Adipocyte (in vitro differentiated cells): ENCODE measurements at places on chromosomes 2 and 18.

DNA sequence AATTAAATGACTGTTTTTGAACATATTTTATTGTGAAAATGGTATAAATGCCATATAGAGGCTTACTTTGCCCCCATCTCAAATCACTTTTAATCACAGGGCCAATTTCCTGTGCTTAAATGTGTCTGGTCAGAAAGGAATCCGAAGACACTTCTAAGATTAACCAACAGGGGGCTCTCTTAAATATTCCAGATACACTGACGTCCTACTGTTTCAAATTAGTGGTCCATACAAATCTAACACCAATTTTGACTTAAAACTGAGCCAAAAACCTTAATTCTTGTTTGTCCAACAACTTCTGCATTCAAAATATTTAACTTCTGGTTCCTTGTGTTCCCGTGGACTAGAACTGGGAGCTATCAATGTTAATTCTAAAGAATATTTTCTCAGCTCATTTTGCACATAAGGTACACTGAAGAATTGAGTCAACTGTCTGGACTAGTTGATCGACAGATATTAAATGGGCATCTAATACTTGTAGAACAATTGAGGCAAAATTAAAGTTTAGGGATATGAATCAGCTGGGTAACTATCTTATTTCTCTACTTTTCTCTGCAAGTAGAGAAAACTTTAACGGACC, 557.5 kb downstream of the ARHGAP15 start:
- DNase-seq = peak; percentile 70

DNA sequence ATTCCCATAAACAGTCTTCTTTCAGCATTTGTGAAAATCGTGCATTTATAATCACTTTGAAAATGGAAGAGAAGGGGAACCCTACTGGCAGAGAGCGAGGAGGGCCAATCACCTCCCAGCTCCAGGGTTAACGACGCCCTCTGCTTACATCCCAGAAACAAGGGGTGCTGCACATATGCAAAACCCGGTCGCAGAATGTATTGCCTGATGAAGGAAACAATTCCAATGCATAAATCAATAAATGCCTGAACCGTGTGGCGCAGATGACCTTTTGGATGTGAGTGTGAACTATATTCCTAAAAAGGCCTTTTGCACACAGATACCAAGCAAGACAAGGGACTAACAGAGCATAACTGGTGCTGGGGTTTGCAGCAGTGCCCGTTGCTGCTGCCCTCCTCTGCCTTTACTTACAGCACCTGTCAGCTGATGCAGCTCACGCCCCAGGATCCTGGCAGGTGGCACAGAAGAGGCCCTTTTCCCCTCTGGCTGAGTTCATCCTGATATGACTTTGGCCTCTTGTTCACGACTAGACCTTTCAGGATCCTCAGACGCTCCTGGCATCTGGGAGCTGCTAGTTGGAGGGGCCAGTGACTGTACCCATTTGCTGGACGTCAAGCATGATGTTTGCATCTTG, 67.8 kb downstream of the MYT1L start:
- no peak for DNase-seq

DNA sequence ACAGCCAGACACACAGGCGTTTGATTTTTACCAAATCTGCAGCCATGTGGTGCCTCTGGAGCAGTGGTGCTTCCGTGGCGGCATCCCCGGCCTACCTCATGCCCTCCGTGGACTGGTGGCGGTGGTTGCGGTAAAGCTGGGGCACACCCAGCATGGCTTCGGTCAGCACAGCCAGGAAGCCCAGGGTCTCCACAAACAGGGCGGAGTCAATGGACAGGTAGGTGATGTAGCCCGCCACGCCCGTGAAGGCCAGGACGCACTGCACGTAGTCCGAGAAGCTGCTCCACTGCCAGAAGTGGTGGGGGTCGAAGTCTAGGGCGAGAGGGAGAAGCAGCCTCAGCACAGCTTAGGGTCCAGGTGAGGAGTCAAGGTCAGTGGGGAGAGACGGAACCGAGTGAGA, 32.4 kb downstream of the SLC66A2 start:
- no peak for DNase-seq

GRCh38 chr2:36701391-36701795, 4.9 kb downstream of the VIT start:
- DNase-seq = peak; percentile 56

DNA sequence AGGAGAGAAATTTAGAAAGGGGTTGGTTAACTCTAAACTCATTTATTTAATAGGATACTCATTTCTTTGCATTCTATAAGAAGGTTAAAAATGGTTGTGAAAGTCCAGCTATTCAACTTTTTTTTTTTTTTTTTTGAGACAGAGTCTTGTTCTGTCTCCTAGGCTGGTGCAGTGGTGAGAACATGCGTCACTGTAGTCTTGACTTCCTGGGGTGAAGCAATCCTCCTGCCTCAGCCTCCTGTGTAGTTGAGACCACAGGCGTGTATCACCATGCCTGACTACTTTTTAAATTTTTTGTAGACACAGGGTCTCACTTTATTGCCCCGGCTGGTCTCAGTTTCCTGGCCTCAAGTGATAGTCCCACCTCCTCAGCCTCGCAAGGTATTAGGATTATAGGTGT, 11.9 kb downstream of the ELP2 start:
- no peak for DNase-seq

- no peak for DNase-seq
These were observed 493.6 kb upstream of the SETBP1 start for GRCh38 chr18:44187090-44187489.

GRCh38 chr18:33210575-33211189, 229.8 kb downstream of the CCDC178 start:
- peak; percentile 73 for DNase-seq

GRCh38 chr2:171266102-171266501, 105.4 kb upstream of the TLK1 start:
- DNase-seq = no peak

- peak; percentile 88 for DNase-seq
These were observed 289.0 kb upstream of the TFPI start for GRCh38 chr2:187842978-187843847.

GRCh38 chr2:177717831-177718618, 325.5 kb downstream of the AGPS start:
- no peak for DNase-seq

GRCh38 chr2:209578394-209579001, 154.7 kb downstream of the MAP2 start:
- no peak for DNase-seq

- DNase-seq = no peak
These were observed 18.7 kb upstream of the TFCP2L1 start for GRCh38 chr2:121303531-121304263.

DNA sequence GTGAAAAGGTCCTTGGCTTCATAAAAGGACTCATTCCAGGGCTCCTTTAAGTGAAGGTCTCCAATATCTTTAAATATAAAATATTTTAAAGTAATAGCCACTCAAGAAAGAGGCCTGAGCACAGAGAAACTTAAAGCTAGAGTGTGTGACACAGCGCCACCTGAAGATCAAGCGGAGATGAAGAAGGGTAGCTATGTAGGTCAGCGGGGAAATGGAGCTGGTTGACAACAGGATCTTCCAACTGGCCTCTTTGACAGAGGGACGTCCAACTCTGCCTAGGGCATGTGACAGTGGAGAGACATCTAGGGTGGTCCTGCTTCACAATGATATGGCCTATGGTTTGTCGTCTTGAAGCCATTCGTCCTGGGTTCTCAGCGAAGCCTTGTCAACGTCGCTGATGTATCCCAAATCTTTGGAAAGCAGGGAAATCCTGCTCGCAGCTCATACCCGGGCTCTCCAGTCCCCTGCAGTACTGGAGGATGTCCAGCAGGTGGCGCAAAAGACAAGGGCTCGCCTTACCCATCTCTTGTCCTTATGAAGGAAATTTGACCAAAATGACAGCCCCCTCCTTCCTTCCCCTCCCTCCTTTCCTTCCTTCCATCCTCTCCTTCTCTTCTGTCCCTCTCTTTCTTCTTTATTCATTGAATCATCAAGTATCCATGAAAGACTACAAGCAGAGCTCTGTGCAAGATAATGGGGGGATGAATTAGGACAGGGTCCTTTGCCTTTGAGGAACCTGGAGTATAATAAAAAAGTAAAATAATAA, 59.6 kb downstream of the LONRF2 start:
- peak; percentile 81 for DNase-seq

DNA sequence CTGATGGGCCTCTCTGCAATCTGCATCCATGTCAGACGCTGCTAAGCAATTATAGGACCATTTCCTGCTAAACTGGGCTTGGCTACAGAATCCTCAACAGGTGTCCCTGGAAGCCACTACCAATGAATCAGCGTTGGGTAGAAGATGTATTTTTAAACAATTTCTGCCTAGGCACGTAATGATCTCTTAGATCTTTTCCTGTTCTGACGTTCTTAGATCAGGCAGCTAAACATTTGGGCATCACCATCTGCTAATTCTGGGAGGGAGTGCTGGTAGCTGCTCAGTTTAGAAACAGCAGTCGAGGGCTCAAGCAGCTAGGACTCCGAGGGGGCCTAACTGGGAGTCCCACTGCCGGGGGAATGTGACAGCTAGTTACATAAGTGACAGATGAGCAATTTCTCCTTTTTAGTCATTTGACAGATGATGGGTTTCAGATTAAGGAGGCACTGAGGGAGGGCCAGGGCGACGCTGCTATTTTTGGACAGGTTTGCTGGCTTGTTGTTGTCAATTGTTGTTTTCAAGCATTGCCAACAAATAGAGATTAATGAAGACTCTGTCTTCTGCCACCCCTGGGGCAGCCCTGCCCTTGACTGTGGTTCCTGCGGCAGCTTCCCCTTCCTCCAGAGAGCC, 92.7 kb downstream of the MRO start:
- DNase-seq = no peak

DNA sequence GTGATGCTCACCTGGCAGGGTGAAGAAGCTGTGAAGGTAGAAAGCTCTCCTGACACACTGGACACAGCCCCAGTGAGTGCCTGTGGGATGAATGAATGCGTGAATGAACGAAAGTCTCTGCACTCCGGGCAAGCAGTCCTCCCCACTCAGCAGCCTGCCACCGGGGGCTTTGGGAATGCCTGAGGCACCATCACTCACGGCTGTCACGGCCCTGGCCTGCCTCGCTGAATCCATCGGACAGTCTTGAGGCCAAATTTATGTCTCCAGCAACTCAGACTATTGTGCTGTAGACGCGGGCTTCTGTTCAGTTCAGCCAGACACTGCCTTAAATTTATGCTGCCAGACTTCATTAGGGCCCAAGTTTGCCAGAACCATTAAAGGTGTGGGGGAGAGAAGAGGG, 62.9 kb upstream of the TEX51 start:
- no peak for DNase-seq

DNA sequence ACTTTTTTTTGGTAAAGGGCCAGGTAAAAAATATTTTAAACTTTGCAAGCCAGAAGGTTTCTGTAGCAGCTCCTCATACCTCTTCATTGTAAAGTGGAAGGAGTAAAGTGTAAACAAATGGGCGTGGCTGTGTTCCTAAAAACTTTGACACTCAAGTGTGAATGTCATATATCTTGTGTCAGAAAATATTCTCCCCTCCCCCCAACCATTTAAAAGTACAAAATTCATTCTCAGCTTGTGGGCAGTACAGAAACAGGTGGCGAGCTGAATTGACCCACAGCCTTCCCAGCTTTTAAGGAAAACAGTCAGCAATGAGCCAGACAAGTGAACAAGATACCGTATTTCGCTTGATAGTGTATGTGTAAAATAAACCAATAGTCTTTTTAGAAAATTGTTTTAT, 4.0 kb downstream of the YPEL5 start:
- DNase-seq = no peak

DNA sequence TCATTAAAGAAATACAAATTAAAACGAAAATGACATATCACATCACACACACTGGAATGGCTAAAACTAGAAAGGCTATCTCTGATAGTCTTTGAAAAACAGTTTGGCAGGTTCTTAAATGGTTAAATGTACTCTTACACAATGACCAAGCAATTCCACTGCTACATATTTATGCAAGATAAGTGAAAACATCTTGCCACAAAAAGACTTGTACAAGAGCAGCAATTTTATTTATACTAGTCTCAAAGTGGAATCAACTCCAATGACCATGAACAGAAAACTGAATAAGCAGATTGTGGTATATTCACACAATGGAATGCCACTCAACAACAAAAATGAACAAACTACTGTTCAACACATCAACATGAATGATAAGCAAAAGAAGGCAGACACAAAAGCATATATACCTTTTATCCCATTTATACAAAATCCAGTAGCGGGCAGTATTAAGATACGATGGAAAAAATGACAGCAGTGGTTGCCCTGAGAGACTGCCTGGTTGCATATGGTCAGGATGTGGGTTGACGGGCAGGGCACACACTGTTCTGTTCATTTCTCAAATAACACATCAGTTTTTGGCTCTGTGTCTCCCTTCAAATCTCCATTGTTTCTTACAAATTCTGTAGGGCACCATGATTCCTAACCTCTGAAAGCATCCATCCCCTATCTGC, 25.4 kb downstream of the SP100 start:
- DNase-seq = peak; percentile 87
